ENCODE measurements at places on chromosomes 7 and 10.
A peak's percentile ranks its signal among the peaks of the same experiment; 100 is the strongest.

DNA sequence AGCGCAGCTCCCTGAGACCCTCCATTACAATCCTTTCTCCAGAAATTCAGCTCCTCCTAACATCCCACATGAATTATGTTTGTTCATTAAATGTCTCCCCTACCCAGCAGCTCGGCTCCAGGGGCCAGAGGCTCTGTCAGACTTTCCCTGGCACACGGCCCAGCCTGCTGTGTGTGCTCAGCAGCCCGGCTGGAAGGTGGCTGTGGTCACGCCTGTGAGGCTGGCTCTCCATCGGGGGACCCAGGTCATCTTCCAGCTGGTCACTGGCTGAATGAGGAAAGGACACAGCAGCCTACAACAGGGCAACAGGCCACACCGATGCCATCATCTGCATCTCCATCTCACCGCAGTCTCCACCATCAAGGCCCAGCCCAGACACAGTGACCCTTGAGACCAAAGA is 219.8 kb downstream of the MAD1L1 start:
- DNase-seq: peak; percentile 12

GRCh38 chr7:83640240-83640639 is 8.7 kb downstream of the SEMA3E start:
- no peak for DNase-seq

GRCh38 chr7:1931951-1932270 is 261.8 kb downstream of the ELFN1 start:
- DNase-seq: no peak

DNA sequence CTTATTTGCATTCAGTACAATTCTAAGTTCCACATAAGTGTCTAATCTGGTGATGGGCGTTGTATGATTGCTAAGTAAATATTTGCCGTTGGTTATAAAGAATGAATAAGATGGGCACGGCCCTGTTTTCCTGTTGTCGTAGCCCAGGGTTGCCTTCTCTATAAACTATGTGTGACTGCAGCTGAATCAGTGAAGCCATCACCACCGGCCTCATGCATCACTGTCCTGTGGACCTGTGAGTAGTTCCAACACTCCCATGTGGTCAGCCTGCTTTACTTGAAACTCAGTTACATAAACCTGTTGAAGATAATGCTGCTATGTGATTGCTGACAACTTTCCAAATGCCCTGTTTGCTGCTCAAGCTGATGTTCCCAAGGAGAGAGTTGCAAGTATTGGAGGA is 21.6 kb upstream of the KLF6 start:
- peak; percentile 73 for DNase-seq

GRCh38 chr7:28304290-28304689 is 108.0 kb upstream of the CREB5 start:
- no peak for DNase-seq

GRCh38 chr7:77525231-77525630 is 11.9 kb upstream of the PTPN12 start:
- no peak for DNase-seq

DNA sequence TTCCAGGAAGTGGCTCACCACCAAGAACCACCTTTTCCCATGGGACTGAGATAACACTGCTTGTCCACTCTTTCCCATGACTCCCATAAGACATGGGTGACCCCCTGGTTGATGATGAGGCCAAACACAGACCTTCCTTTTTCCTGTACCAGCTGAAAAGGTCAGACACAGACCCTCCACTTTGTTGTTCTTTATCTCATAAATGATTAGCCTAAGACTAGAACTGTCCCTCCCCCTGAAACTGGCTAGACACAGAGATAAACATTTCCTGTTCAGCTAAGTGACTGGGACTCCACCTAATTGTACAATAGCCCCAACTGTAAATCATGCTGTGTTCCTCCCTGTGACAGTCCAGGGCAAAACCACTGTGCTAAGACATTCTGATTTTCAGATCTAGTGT is 8.2 kb upstream of the NRG3 start:
- no peak for DNase-seq

DNA sequence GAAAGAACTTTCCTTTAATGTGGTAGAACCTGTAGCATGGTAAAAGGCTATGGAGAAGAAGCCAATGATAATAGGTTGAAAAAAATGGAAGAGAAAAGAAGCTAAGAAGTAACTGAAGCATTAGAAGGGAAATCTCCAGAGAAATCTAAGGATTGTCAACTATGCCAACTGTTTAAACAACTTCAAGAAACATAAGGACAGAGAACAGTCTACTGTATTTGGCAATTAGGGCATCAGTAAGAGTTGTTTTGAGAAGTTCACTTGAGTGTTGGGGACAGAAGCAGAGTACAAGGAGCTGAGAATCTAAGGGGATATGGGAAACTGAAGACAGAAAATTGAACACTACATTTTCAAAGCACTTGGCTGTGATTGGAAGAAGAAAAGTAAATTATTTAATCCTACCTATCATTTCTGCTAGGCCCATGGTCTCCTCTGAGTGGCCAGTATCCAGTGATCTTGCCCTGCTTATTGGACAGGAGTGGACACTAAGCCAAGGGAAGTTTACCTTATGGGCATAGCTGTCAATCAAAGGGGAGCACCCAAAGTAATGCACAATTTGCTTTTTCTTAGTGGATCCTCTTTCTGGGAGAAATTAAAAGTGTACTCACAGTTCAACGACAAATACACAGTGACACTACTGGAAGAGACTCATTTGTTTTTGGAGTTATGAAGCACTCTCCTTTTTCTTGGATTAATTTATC is 56.4 kb upstream of the CCDC71L start:
- peak; percentile 6 for DNase-seq

- no peak for DNase-seq
These were observed 2.0 kb downstream of the CALY start for GRCh38 chr10:133334503-133335245.

GRCh38 chr10:104711302-104711721 is 70.2 kb downstream of the SORCS3 start:
- no peak for DNase-seq

DNA sequence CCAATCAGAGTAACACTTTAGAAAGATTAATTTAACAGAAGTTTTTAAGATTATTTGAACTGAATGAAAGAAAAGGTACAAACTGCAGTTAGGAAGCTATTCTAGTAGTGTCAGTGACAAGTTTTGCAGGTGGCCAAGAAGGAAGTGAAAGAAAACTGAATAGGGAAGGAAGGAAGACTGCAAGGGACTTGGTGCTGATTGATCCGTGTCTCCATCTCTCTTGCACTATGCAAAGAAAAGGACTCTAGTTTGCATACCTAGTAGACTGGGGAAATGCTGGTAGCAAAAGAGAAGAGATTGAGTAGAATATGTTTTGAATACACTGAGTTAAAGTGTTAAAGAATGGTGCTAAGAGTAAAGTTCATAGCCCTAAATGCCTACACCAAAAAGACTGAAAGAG is 33.0 kb downstream of the OR6V1 start:
- no peak for DNase-seq

DNA sequence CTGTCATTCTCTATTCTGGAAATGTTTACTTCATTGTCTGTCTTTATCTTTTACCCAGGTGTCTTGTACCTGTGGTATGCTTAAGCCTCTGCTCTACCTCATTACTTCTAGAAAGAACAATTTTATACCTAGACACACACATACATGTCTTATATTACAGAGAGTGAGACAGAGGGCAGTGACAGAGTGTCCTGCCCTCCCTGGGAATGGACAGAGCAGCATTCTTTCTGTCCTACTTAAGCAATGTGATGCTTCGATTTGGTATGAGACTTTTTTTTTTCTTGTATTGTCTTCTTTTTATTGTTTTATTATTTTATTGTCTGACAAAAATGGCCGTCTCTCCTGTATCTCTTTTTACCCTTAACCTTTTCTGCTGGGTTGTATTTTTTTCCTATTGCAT is 286.1 kb downstream of the EXOC4 start:
- no peak for DNase-seq

GRCh38 chr7:52741670-52742290 is 293.7 kb upstream of the POM121L12 start:
- no peak for DNase-seq

DNA sequence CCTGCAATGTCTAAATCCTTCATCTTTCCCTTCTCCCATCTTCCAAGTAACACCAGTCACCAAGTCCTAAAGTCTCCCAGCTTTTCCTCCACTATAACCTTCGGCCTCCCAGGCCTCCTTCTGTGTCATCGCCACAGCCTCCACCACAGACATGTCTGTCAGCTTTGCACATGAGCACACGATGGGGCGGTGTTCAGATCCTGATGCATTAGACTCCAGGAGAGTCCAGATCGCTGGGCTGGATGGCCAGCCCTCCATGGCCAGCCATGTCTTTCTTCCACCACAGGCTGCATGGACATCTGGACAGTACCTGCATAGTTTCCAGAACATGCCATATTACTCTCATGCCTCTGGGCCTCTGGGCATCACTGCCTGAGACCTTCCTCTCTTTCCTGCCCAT is 974.2 kb upstream of the ZNF722 start:
- DNase-seq: no peak

- DNase-seq: no peak
These were observed 679.7 kb upstream of the AUTS2 start for GRCh38 chr7:68918621-68919020.

DNA sequence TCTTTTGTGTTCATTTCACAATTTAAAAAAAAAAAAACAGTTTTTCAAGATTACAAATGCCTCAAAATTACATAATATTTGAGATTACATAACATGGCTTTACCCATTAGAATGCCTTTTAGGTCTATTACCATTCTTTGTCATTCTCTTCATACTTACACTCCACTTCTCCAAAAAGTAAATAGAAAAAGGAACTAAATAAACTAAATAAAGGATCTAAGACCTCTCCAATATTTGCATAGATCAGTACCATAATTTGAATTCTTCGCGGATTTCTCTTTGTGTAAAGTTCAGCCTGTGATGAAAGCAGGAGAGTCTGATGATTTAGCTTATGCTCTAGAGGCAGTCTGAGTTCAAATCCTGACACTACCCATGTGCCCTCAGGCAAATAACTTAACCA is 56.4 kb upstream of the C1GALT1 start:
- no peak for DNase-seq

DNA sequence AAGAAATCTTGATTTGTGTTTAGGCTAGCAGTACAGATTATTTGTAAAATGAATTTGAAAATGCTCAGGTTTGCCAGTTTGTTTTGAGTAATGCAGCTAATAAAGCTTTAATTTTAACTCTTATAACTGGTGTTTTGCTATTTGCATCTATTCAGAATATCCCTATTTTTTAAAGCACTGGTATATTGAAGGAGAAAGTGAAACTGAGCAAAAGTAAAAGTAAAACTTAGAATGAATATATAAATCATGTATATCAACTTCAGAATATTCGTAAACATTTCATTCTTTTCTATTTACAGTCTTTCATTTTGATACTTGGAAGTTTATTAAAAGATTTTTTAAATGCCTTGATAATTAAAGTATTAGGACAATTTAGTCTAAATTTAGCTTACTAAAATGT is 26.2 kb downstream of the TASOR2 start:
- DNase-seq: no peak

GRCh38 chr10:50993771-50994251 is 80.5 kb upstream of the PRKG1 start:
- peak; percentile 51 for DNase-seq

GRCh38 chr10:11080564-11080984 is 62.9 kb downstream of the CELF2 start:
- no peak for DNase-seq

DNA sequence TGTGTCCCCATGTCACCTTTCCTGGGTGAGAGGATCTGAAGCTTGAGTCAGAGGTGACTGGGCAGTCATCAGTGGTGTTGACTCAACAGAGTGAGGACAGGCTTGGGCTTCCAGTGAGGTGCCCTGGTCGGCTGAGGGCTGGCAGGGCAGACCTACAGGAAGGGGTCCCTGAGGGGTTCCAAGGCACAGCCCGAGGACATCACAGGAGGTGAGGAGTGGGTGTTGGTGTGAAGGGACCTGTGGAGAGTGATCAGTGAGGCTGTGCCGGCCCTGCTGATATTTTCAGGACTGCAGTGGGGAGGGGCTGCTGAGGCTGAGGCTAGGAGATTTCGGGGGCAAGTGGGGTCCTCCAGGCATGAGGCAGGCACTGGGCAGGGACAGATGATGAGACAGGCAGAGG is 545.5 kb downstream of the TCERG1L start:
- no peak for DNase-seq

- DNase-seq: peak; percentile 98
These were observed 46.6 kb downstream of the CDHR3 start for GRCh38 chr7:106009503-106010226.
